Temporal lobe (tissue), 4 donors: ENCODE measurements at places on chromosomes 11 and 22. TPM values are rescaled to one million over a fixed set of nuclear protein-coding genes. Genes with fewer than 3 reads are reported as not detected.

Gene CDC42EP2
- 2.7 TPM for total RNA-seq

Gene OPCML
- 27.5 TPM for total RNA-seq

Gene SHANK3
- 5.9 TPM for total RNA-seq

Gene DTX4
- total RNA-seq = 41.1 TPM

Gene RBFOX2
- total RNA-seq = 394 TPM

Gene NLRP6
- not detected for total RNA-seq
